ENCODE measurements at places on chromosomes 3 and 15.

DNA sequence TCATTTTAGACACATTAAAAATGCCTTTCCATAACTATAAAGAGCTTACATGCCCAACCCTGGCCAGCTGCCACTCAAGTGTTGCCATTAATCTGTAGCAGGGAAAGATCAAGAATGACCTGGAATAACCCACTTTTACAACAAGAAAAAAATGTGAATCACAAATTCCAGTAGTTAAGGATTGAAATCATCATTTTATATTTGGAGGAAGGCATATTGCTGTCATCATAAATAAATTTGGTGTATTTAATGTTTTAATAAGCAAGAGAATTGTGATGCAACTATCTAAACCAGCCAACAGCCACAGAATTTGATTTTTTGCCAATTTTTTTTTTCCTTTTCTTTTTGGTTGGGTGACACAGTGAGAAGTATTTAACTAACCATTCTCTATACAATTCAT, 240.0 kb upstream of the SEMA6D start:
- DNase-seq, result no peak

DNA sequence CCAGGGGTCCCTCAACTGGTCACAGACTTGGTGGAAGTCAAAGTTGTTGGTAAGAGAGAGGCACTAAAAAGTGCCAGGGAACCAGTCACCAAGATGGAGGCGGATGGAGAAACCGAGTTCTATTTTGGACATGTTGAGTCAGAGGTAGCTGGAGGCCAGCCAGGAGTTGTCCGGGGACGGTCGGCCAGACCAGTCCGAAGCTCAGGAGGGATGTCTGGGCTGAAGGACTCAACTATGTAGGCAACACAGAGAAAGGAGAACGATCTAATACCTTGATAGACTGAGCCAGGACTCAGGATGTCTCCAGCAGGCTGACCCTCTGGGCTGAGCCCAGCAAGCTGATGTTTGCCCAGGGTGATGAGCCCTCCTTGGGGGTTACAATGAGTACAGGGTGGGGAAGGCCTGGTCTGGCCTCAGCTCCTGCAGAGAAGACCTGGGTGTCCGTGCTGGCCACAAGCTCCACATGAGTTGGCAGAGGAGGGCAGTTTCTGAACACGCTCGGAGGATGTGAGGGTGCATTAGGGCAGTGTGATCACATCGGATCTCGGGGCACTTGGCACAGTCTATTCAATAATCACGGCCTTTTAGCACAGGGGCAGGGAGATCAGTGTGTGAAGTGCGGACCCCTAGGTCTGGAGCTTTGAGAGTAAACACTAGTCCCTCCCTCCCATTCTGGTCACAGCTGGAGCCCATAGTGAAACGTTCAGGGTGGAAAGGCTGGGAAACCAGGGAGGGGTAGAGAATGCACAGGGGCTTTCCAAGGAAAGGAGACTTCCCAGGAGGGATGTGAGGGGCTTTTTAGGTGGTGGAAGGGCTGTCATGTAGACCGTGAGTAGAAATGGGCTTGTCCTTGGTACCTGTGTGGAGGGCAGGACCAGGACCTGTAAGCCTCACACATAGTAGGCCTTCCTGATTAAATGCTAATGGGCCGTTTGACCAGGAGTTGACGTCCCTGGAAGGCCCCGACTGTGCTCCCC, 111.9 kb downstream of the ETFA start:
- no peak for DNase-seq

- no peak for DNase-seq
These were observed 9.2 kb downstream of the ASB14 start for GRCh38 chr3:57283334-57283733.

DNA sequence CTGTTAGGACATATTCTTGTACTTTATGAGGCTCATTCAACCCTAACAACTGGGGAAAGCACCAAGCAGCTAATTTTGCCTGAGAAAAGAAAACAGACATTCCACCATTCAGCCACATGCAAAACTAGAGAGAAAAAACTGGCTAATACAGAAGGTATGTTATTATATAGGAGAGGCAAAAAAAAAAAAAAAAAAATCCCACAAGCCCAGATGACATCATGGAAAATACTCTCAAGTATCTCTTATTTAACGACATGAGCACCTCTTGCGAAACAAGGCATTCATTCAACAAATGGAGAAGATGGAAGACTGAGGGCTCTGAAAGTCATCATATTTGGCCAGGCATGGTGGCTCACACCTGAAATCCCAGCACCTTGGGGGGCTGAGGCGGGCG, 61.5 kb downstream of the PRICKLE2 start:
- no peak for DNase-seq

- DNase-seq, result no peak
These were observed 34.0 kb upstream of the RPP14 start for GRCh38 chr3:58271901-58272501.

DNA sequence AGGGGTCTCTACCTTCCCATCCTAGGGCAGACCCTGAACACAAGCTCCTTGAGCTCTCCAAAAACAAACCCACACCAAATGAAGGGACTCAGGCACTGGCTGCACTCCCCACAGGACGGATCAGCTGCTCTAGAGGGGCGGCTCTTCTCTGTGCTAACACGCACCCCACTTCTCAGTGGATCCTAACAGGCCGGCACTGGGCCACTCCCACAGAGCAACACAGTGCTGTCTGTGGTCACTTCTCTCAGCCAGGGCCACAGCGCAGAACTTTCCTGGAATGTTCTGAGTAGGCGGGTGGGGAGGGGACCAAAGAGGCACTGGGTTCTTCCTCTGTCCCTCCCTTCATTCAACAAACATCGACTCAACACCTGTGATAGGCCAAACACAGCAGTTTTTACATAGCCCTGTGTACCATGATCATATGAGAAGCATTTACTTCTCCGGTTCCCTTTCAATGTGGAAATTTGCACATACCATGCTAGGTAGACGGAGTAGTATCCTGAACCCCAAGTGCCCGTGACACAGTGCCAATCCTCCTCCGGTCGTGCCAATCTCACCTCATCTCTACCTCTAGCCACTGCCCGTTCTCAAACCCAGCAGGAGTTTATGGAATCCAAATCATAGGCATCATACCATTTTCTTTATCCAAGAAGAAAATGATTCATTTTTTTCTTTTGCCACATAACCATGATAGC, 98.1 kb downstream of the LRIG1 start:
- DNase-seq, result no peak

- no peak for DNase-seq
These were observed 14.8 kb downstream of the MCM2 start for GRCh38 chr3:127612966-127613365.

DNA sequence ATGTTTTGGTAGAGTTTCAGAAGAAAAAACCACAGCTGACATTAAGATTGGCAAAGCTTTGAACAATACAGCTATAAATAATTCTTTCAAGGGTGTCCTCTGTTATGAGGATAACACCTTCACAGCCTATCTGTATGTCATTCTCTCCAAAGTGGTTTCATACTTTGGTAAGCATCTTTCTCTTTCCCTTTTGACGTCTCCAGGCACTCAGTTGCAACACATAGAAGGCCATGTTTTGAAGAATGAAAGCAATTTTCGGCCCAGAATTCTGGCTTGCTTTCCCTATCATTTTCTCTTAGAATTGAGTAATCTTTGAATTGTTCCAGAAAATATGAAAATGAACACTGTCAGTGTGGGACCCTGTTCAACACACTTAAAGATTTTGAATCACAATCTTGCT, 200.0 kb upstream of the CBLB start:
- DNase-seq, result no peak

GRCh38 chr3:149277331-149277813, 55.7 kb upstream of the CP start:
- no peak for DNase-seq

GRCh38 chr3:196625331-196625730, 14.2 kb upstream of the NRROS start:
- DNase-seq, result no peak

- DNase-seq, result no peak
These were observed 3.4 kb downstream of the DUOXA2 start for GRCh38 chr15:45117308-45118130.

- no peak for DNase-seq
These were observed 181.6 kb upstream of the RASGRP1 start for GRCh38 chr15:38746211-38746610.

DNA sequence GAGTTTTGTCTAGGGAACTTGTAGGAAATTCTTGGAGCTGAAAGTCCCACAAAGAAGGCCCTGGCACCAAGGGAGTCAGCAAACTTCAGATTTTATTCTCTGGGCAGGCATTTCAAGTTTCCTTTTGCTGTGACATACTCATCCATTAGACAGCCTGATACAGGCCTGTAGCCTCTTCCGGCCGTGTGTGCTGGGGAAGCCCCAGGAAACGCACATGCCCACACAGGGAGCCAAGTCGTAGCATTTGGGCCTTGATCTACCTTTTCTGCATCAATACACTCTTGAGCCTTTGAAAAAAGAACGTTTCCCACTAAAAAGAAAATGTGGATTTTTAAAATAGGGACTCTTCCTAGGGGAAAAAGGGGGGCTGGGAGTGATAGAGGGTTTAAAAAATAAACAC, 15.0 kb downstream of the TIGIT start:
- DNase-seq, result no peak

- DNase-seq, result no peak
These were observed 78.0 kb upstream of the SLC6A6 start for GRCh38 chr3:14324224-14324944.

DNA sequence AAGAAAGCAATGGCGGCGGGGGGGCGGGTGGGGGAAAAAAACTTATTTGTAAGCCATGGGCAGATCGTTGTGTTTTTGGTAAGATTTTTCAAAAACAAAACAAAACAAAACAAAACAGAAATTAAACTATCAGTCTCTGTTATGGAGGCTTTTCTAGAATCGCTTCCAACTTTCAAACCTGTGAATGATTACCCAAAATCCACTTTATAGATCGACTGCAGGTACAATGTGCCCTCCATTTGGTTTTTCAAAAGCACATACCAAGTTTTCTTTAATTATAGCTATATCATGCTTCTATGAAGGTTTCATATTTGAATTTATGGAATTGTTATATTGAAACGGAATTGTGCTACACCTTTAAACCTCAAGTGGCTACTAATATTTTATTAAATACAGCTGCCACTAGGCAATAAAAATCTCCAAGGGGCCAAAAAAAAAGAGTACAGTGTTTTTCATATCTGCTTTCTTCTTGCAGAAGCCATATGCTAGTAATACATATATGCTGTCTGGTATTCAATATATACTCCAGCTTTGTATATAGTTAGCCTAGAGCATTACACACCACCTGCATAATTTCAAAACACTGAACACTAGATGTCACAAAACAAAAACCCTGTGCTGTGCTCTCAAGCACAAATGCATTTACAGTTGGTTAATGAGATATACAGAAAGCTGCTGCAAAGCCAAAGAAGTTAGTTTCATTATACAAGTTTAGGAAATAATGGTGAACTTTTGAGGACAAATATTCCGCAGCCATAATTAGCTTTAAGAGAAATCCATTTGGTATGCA, 683.8 kb upstream of the NR2F2 start:
- DNase-seq, result no peak

DNA sequence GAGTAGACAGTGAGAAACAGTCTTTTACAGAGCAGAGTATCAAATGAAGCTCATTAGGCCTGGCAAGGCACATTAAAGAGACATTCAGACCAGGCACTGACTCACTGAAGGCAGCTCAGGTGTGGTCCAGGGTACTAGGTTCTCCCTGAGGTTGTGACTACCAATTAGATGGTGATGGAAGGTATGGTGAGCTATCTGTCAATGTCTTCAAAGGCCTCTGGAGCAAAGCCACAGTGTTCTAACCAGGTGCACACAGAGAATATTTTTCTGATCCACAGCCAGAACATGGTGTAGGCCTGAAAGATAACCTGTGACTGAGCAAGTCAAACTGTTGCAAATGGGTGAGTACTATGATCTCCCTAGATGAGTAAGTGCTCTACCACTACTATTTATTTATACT, 51.5 kb downstream of the EOMES start:
- DNase-seq, result no peak

DNA sequence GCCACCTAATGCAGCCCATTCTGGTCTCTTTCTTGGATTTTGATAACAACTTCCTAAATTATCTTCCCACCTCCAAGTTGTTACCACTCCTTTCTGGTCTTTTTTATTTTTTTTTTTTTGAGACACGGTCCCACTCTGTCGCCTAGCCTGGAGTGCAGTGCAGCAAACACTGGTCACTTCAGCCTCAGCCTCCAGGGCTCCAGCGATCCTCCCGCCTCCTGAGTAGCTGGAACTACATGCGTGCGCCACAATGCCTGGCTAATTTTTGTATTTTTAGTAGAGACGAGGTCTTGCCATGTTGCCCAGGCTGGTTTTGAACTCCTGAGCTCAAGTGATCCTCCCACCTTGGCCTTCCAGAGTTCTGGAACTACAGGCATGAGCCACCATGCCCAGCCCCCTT, 92.8 kb upstream of the BHLHE40 start:
- DNase-seq, result peak; percentile 60
